ENCODE measurements at places on chromosomes 7 and 10.

GRCh38 chr7:23016345-23017253 is 2.7 kb upstream of the HYCC1 start:
- no peak for DNase-seq

DNA sequence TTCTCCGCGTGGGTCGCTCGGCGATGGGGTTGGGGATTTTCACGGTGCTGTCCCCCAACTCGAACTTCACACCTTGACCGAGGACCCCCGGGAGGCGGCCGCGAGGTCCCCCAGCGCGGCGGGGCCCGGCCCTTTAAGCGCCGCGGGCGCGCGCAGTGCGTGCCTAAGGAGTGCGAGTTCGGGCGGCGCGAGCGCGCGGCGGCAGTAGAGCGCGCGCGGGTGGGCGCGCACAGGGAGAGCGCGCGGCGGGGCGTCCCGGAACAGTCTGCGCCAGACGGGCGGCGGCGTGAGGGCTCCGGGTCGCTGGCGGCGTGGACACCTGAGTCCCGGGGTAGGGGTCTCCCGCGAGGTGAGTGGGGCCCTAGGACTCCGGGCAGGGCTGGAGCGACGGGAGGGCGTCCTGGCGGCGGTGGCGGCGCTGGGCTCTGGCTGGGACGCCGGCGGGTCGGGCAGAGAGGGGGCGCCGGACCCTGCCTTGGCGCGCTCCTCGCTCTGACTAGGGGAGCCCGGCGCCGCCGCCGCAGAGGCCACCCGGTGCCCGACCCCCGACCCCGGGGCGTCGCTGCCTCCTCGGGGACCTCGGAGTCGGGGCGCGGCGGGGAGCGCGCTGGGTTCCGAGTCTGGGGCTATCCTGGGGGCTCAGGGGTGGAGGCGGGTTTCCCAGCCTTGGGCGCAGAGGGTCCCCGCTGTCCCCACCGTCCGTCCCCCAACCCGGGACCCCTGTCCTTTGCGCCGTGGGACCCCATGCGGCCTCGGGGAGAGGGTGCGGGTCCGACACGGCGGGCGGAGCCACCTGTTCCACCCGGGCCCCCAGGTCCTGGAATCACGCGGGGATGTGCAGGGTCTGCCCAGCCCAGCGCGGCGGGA is at the start of gene PROSER2:
PROSER2 (plus strand) TSS at position 235 of the 867 bp plus-strand sequence. CDS start 28,722 bp downstream, outside the sequence.
- no peak for DNase-seq

GRCh38 chr10:71401056-71401455 is 4.3 kb downstream of the CDH23 start:
- no peak for DNase-seq

DNA sequence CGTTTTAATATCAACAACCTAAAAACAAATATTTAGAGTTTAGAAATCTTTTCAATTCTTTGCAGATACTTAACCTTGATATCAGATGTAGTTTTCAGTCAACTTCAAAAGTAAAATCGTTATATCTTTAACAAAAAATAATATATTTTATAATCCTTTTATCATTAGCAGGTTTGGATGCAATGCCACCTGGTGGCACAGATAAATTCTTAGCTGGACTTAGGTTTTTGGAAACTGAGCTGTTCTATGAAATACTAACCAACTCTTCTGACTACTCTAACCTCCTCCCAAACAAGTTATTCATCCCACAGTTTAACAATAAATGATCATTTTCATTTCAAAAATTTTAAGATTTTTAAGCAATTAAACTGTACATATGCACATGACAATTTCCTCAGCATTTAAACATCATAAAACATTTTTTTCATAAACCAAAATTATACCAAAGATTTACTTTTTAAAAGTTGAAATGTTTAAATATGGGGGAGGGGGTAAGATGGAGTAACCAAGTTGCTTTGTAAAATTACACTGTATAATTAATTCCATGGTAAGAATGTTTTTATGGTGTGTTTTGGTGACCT is 56.9 kb downstream of the HIBADH start:
- DNase-seq = no peak

DNA sequence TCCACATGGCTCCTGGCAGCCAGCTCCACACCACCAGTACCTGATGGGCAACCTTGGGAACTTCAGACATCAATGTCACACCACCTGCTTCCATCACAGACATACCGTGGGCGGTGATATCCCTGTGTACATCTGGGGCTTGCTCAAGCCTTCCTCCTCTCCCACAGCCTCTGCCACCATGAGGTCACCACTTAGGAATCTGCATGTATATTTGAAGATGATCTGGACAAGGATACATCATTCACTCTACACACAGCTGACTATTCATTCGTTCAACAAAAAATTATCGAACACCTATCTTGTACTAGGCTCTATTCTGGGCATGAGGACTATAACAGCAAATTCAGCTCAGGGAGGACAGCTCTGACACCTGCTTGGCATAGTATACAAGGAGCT is 6.8 kb downstream of the DLG5 start:
- DNase-seq = no peak

GRCh38 chr10:7407368-7408290 is 3.2 kb downstream of the SFMBT2 start:
- DNase-seq = no peak

DNA sequence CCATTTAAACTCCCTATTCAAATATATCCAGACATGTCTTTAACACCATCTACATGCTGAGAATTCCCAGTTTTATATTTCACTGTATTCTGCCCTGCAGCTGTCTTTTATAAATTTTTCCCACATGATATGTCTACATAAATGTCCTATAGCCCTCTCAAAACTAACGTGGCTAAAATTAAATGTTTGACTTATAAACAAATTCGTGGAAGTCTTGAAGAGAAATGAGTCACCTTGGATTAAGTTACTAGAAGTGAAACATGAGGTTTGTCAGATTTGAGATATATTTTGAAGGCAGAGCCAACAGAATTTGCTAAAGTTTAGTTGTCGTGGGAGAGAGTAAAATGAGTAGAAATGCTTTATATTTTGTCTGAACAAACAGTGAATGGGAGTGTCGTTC is 386.9 kb upstream of the CNTNAP2 start:
- no peak for DNase-seq

DNA sequence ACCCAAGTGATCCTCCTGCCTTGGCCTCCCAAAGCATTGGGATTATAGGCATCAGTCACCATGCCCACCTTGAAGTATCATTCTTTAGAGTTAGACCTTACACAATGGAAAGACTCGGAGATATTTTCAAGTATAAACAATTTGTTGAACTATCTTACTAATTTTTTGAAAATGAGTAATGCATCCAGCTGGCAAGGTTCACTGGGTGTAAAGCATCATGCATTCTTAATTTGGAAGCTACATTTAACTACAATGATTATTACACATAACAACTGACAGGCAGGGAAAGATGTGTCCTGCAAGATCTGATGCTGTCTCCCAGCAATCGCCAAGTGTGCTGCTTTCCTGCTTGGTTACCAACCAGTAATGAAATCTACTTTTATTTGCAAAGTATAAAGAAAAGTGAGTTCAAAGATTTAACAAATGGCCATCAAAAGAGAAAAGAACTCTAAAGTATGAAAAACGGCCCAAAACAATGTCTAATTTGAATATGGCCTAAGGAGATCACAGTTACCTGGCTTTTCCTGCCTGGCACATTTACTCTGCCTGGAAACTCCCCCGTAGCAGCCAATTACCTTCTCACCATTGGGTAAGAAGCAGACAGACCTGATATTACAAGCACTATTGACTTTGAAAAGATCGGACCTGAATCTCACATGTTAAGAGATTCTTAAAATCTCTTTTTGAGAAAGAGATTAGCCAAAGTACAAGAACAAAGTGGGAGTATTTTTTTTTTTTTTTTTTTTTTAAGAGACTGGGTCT is 59.3 kb upstream of the NMT2 start:
- DNase-seq = no peak

GRCh38 chr7:1024331-1024841 is 20.0 kb upstream of the GPR146 start:
- no peak for DNase-seq

GRCh38 chr7:156100086-156100485 is 287.8 kb upstream of the SHH start:
- no peak for DNase-seq

DNA sequence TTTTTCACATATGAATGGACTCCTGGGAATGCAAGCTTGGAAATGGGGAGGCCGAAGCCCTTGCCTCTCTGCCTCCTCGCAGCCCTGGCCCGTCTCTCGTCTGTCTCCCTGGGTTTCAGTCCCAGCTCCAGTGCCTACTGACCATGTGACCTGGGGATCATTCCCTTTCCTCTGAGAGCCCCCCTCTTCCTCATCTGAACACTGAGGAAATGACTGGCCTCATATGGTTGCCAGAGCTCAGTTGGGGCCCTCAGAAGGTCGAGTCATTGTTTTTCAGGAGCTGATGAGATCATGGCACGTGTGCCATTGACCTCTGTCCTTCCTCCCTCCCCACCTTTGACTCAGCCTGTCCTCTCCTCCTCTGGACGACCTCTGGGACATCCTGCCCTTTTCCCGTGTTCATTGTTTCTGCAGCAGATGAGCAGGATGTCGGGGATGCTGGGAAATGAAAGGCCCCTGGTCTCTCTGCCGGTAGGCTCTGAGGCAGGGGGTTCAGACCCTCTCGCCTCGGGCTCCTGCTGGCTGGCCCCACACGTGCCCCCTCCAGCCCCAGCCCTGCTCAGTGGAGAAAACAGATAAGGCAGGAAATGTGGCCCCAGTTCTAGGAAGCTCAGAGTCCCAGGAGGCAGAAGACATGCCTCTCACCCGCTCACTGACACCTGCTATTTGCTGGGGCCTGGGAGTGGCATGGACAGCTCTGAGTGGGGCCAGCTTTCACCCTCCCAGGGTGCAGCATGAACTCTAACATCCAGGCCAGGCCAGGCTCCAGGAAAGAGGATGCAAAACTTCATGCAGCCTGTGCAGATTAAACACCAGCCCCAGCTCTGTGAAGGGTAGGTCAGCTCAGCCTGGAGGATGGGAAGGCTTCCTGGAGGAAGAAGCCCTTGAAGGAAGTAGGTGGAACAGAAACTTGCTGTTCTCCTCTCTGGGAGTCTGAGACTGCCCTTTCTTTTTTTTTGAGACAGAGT is 8.3 kb upstream of the PPP1R35 start:
- DNase-seq = no peak

DNA sequence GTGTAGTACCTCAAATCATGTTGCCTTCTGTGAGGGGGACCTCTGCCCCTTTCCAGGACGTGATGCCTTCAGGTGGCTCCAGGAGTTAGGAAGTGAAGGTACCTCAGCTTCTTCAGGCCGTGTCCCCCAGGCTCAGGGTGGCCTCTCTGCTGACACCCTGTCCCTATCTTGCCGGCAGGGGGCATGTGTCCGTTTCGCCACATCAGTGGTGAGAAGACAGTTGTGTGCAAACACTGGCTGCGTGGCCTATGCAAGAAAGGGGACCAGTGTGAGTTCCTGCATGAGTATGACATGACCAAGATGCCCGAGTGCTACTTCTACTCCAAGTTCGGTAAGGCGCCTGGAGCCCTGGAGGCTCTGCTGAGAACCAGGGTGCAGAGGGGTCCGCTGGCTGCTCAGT is 9.2 kb downstream of the CPSF4 start:
- DNase-seq = no peak

DNA sequence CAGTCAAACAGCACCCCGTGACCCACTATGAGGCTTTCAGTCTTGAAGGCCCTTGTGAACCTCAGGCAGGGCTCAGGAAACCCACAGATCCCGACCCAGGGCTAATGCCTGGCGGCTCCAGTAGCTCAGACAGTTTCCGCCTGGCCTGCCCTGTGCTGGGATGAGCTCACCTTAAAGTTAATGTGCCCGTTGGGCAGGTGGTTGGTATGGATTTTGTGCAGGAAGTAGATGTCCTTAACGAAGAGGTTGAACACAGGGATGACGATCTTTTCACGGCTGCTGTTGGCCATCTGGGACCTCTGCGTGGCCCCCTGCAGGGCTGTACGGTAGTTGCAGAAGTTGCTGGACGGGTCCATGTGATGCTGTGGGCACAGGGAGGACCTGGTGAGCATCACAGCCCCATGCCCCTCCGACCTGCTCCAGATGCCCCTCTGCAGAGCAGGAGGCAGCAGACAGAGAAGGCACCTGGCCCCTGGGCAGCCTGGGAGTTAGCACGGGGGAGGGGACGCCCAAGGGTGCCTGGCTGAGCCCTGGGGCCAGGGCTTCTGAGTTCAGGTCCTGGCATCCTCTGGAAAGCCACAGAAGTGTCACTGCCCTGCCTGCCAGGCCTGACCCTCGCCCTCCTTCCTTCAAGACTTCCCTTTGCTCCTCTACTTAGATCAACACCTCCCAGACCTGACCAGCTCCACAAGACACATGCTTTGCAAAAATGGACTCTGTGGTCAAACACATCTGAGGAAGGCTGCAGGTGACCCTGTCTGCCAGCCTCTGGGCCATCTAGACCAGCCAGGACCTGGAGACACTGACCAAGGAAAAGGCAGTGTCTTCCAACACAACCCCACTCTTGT is 59.8 kb downstream of the CSGALNACT2 start:
- DNase-seq = no peak

DNA sequence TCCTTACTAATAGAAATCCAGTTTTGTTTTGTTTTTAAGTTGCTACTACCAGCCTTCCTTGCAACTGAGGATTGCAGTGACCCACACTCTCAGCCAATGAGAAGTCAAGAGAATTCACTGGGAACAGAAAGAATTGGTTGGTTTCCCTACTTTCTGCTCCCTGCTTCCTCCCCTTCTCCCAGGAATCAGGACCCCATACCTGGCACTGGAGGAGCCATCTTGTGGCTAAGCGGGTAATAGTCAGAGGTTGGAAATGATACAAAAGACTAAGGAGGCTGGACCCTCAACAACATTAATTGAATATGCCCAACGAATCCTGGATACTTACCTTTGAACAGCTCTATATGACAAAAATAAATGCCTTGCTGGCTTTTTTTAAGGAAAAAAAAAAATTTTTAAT is 6.3 kb downstream of the TMEM176A start:
- DNase-seq = no peak

GRCh38 chr10:72682638-72683037 is 9.3 kb upstream of the MCU start:
- no peak for DNase-seq

DNA sequence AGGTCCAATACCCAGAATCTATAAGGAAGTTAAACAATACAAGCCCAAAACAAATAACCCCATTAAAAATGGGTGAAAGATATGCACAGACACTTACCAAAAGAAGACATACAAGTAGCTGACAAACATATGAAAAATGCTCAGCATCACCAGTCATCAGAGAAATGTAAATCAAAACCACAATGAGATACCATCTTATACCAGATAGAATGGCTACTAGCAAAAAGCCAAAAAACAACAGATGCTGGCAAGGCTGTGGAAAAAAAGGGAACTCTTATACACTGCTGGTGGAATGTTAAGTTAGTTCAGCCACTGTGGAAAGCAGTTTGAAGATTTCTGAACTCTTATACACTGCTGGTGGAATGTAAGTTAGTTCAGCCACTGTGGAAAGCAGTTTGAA is 331.1 kb downstream of the KIF20B start:
- DNase-seq = no peak

DNA sequence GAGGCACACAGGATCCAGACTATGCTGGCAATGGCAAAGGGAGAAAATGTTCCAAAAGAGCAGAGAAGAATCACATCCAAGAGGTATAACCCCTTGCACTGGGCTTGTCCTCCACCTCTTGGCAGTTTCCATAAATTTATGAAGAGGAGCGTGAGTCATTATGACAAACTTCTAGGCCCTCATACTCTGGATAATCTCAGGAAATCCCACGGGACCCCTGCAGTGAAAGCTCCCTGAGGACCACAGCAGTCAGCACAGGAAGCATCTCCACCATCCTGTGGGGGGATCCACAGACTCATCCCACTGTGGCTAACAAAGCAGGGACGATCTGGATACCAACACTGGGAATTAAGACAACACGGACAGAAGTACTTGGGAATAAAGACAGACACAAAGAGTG is 30.3 kb upstream of the GPAM start:
- no peak for DNase-seq

- no peak for DNase-seq
Observed at GRCh38 chr10:62616885-62617590, 187.5 kb upstream of the ADO start.

GRCh38 chr10:122461729-122462532 is 578 bp downstream of the HTRA1 start:
- no peak for DNase-seq
